ENCODE measurements at places on chromosomes 3 and 15.
A peak's percentile ranks its signal among the peaks of the same experiment; 100 is the strongest.

- DNase-seq: no peak
Measured at GRCh38 chr3:147311716-147312115, 94.6 kb downstream of the ZIC4 start.

- DNase-seq: no peak
Measured at GRCh38 chr3:9934235-9934621, 594 bp downstream of the CRELD1 start.

GRCh38 chr3:182609575-182610156 lies 183.6 kb upstream of the ATP11B start:
- no peak for DNase-seq

- DNase-seq: no peak
Measured at GRCh38 chr3:14581334-14582044, 41.3 kb upstream of the GRIP2 start.

- peak; percentile 61 for DNase-seq
Measured at GRCh38 chr3:12884186-12884680, 42.9 kb upstream of the RPL32 start.

DNA sequence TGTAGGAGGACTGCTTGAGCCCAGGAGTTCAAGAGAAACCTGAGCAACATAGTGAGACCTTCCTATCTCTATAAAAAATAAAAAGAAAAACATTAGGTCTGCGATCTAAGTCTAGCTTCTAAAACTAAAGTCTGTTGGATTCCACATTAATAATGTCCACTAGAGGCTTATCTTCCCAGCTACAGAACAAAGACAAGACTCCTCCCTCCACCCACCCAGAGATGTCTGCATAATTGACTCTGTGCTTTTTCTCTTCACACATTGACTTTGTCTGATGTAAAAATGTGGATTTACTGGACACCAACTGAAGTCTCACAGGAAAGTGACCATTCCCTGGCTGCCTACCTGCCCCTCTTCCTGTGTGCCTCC lies 91.8 kb downstream of the ATP10A start:
- DNase-seq: no peak

GRCh38 chr15:78540871-78541743 lies 863 bp downstream of the PSMA4 start:
- no peak for DNase-seq

Measured in globus pallidus (tissue), 1 donor.